ENCODE measurements at places on chromosomes 1 and 21.

DNA sequence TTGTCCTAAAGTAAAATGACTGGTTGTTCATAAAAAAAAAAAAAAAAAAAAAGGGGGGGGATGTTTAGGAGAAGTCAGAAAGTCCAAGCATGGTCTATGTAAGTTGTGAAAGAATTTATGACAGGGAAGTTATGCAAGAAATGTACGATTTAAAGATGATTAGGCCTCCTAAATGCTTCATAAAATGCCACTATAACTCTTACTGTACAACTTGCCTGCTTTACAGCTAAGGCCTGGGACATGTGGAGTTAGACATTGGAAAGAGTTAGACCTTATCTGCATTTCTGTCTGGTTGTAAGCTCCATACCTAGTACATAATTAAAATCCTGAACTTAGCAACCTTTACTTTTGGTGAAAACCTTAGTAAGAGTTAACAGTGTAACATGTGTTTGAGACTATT lies 150.0 kb downstream of the TPR start:
- no peak for DNase-seq

- DNase-seq = no peak
Observed at GRCh38 chr1:167369175-167369574, 148.5 kb downstream of the POU2F1 start.

DNA sequence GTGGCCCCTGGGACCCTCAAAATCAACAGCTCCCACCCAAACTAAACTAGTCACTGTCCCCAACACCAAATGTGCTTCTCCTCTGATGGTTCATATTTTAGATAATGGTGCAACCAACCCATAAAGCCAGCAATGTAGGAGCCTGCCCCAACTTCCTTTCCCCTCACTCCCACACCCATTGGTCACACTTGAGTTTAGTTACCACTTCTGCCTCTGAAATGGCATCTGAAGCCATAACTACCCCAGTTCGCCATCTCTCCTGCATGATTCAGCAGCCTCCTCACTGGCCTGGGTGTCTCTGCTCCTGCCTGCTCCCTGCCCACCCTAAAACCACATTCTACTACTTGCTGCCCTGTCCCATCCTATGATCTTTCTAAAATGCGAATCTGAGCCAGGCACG lies 3.4 kb upstream of the CDCP2 start:
- no peak for DNase-seq

DNA sequence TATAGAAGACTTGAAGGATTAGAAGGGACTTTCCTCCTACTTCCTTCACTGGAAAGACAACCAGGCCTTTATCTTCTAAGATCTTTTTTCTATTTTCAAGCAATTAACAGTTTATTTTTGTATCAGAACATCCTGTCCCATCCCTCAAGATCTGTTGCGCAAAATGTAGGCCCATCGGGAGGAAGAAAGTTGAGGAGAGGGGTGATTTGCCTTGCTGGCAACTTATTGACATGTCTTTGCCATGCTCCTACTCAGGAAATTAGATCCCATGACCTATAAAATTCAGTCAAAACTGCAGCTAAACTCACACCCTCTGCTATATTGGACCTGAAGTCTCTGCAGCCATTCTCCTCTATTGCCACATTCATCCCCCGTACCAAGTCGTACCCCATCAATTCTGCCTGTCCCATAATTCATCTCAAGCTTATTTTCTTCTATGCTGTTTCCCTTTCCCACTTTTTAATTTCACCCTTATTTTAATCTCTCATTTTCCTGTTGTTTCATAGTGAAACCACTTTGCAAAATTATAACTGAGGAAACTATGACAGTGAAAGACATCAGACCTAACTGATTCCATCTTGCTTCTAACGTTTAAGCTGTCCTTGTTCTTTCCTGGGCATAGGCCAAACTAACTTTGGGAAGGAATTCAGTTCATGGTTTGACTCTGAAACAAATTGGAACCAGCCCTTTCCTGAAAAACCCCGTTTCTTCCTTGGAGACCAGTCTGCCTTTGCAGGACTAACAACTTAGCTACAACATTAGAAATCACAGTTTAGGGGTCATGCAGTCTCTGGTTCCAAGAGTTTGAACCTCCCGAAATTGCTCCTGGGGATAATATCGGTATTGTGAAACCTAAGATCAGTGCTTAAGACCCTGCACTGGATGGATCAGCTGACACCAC lies 195.7 kb upstream of the PTBP2 start:
- DNase-seq = no peak

GRCh38 chr1:64479874-64480273 lies 9.9 kb downstream of the CACHD1 start:
- no peak for DNase-seq

- no peak for DNase-seq
Observed at GRCh38 chr1:4422504-4423289, 231.7 kb upstream of the AJAP1 start.

DNA sequence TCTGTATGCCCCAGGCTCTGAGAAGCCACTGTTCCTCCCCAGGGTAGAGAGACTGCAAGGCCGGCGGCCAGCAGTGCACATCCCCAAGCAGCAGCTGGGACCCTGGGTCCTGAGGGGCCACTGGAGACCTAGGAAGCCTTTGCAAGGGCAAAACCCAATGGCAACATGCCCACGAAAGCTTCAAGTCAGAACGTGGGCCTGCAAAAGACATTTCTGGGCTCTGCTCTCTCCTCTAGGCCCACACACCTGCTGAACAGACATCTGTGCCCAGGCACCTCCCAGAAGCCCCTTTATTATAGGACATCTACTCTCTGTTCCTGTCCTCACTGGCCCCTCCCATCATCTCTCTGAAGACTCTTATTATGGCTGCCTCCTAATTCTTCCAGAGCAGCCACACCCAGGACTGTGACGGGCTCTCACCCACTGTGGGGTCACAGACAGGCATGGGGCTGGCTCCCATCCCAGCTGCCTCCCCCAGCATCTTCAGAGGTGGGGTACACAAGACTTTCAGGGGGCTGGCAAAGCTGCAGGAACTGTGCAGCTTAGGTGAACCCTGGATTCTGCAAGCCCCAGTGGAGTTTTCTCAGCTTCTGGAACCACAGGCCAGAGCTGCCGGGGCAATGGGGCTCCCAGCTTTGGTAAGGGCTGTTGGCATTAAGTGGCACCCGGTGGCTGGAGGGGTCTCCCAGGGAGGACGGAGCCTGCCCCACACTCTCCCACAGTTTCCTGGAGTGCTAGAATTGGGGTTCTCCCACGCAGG lies 12.6 kb downstream of the TRIM11 start:
- DNase-seq = no peak

- no peak for DNase-seq
Observed at GRCh38 chr1:237013608-237014007, 9.4 kb upstream of the MT1HL1 start.

GRCh38 chr1:75198761-75199160 lies 64.6 kb downstream of the LHX8 start:
- no peak for DNase-seq
